Fibroblast of mammary gland (primary cell): ENCODE measurements at places on chromosomes 11 and 22.

DNA sequence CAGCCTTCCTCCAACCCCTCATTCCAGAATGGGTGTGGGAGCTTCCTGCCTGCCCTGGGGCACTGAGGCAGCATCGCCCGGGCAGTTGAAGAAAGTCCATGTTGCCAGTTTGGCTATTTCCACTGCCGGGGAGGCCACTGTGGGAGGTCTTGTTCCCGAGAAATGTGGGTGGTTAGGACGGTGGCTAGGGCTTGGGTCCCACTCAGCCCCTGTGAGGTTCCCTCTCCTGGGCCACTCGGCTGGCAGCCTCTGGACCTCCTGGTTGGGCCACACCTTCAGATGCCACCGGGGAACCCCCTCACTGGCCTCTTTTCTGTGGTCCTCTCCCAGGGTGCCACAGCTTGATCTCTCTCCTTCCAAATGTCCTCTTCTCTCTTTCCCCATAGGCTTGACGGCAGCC, 5.1 kb upstream of the PPP6R3 start:
- no peak for DNase-seq

DNA sequence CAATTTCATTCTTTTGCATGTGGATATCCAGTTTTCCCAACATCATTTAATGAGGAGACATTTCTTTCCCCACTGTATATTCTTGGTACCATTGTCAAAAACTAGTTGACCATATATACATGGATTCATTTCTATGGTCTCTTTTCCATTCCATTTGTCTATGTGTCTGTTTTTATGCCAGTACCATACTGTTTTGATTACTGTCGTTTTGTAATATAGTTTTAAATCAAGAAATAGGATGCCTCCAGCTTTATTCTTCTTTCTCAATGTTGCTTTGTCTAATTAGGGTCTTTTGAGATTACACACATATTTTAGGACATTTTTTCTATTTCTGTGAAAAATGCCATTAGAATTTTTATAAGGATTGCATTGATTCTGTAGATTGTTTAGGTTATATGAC, 177.5 kb upstream of the POU2AF2 start:
- no peak for DNase-seq

- DNase-seq = no peak
Observed at GRCh38 chr11:40882301-40882700, 577.2 kb downstream of the LRRC4C start.

DNA sequence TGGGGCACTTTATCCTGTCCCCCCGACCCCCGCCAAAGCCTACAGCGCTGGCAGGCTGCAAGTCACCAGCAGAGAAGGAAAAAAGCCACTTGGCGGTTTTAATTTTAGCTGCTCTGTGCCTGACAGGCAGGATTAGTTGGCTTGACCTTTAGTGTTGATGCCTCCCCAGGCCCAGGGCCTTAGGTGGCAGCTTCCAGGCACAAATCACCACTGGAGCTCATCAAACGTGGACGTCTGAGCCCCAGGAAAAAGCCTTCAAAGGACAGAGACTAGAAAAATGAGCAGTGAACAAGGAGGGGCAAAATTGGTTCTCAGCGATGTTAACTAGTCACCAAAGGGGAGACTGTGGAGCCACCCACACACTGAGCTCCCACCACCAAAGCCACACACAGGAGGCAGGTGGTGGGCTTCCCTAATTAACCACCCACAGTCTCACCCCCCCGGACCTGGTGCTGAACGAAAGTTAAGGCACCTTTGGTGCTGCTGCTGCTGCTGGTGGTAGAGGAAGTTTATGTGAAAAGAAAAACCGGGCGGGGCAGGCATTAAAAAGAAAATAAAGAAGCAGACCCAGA, 4.4 kb upstream of the PYGM start:
- no peak for DNase-seq

DNA sequence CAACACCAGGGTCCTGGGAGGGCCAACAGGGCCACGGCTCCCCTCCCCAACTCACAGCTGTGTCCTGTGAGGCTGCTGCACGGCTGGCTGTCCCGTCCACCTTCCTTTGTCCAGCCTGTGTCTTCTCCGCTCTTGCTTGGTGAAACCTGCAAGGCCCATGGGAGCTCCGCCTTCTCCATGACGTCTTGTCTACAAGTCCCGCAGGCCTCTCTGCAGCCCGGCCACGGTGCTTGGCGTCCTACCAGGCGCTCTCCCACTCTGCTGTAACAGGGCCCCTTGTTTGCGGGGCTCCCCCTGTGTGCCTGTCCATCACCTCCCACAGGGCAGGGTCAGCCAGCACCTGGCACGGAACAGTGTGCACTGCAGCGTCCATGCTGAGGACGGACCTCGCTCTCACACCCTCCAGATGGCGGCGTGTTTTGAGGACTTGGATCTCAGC, 866.8 kb downstream of the TBC1D22A start:
- DNase-seq = no peak

GRCh38 chr11:65414776-65415498, 7.7 kb upstream of the NEAT1 start:
- peak; percentile 74 for DNase-seq

- DNase-seq = peak; percentile 35
Observed at GRCh38 chr11:57073128-57073527, 84.4 kb downstream of the OR5AK2 start.

- no peak for DNase-seq
Observed at GRCh38 chr22:30575859-30576258, 1.4 kb upstream of the GAL3ST1 start.

DNA sequence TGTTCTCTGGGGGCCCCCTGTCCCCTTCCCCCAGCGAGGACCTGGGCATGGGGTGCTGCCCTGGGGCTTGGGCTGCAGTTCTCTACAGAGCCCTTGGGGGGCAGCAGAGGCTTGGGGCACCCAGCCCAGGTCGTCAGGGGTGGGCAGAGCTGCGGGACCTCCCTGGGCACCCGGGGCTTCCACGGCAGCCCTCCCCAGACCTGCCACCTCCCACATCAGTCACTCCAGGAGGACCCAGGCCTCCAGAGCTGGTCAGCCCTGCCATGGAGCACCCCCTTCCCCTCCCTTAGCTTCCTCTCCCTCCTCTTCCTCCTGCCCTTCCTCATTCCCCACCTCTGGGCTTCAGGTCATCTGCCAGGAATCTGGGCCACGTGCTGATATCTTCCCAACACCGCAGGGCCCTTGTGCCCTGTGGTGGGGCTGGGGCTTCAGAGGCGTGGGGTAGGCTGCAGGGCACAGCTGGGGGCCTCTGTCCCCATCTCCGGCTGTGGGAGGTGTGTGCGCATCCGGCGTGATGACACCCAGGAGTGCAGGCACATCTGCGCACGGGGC, 5.8 kb downstream of the TSPAN4 start:
- DNase-seq = no peak

DNA sequence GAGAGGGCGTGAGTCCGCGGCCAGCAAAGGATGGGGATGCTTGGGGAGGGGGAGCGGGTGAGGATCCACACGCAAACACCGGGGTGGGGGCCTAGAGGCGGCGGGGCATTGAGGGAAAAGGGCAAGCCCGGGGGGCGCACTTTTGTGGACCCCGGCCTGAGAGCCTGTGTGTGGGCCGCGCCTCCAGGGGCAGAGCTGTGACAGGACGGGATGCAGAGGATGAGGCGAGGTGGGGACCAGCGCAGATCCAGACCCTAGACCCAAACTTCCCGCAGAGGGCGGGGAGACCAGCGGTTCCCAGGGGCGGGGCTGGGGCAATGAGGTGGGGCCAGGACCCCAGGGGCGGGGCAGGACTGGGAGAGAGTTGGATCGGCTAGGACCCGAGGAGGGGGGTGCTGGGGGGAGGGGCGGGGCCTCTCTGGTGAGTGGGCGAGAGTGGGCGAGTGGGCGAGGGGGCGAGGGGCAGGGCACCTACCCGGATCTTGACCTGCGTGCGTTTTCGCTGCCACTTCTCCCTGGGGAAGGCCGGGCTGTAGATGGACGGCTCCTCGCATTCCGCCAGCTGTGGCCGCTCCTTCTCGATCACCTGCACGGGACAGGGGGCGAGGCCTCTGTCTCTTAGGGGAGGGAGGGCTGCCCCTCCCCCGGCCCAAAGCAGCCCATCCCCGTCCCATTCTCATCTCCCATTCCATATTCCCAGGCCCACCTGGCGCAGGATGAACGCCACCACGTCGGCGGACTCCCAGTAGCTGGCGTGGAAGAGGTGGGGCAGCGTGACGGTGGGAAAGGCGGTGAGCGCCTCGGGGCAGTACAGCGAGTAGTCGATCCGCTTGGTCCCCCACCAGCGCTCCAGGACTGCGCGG, 10.6 kb downstream of the PITPNM1 start:
- no peak for DNase-seq

GRCh38 chr11:25068451-25068850, 571.6 kb downstream of the LUZP2 start:
- no peak for DNase-seq

GRCh38 chr22:28002863-28003565, 84.0 kb upstream of the PITPNB start:
- peak; percentile 38 for DNase-seq

- DNase-seq = no peak
Observed at GRCh38 chr11:15673408-15673831, 558.7 kb downstream of the INSC start.
